ENCODE measurements at places on chromosomes 3 and 15. TPM values are rescaled to one million over a fixed set of nuclear protein-coding genes. Genes with fewer than 3 reads are reported as not detected.

The DYNLT2B gene
- 12.3 TPM for total RNA-seq

The KIF23 gene
- total RNA-seq: 32.8 TPM

The MST1R gene
- 1.0 TPM for total RNA-seq

The RBM6 gene
- total RNA-seq: 43.2 TPM

The RBP2 gene
- total RNA-seq: not detected

The CLDN11 gene
- 227 TPM for total RNA-seq

The PLAAT1 gene
- 0.26 TPM for total RNA-seq

The LRRN1 gene
- total RNA-seq: not detected

The HCN4 gene
- not detected for total RNA-seq

The SENP8 gene
- 2.2 TPM for total RNA-seq

The NOX5 gene
- total RNA-seq: under 0.01 TPM

The RASGRP1 gene
- 0.04 TPM for total RNA-seq

The C3orf22 gene
- not detected for total RNA-seq

The ERICH6 gene
- total RNA-seq: not detected

The A4GNT gene
- total RNA-seq: not detected

The SLC25A36 gene
- 60.3 TPM for total RNA-seq

The TRPC1 gene
- 15.0 TPM for total RNA-seq

The LIPH gene
- 0.07 TPM for total RNA-seq

The NUP210 gene
- total RNA-seq: 1.1 TPM

The HHATL gene
- total RNA-seq: not detected

The ONECUT1 gene
- not detected for total RNA-seq

The RGMA gene
- not detected for total RNA-seq

The SUSD5 gene
- total RNA-seq: 3.8 TPM

The RPL4 gene
- 3,835 TPM for total RNA-seq

The CSTA gene
- total RNA-seq: not detected

The MYZAP gene
- total RNA-seq: 7.4 TPM

The SLC2A2 gene
- total RNA-seq: not detected

The SLC12A1 gene
- not detected for total RNA-seq

The CRABP1 gene
- total RNA-seq: not detected

The CFAP161 gene
- 0.78 TPM for total RNA-seq

The DUOX2 gene
- not detected for total RNA-seq

The KATNBL1 gene
- 61.0 TPM for total RNA-seq

The ZNF385D gene
- 0.79 TPM for total RNA-seq

The TMEM40 gene
- total RNA-seq: not detected

The TRH gene
- not detected for total RNA-seq

The GRK7 gene
- total RNA-seq: not detected

The SPINK8 gene
- total RNA-seq: not detected

The IL20RB gene
- total RNA-seq: 0.42 TPM

The ACOX2 gene
- 1.8 TPM for total RNA-seq

The ITIH4 gene
- 0.49 TPM for total RNA-seq

The WDR72 gene
- total RNA-seq: not detected

The KCNAB1 gene
- 0.40 TPM for total RNA-seq

The ARGFX gene
- total RNA-seq: not detected

The ADCY5 gene
- 0.07 TPM for total RNA-seq

The MYO5C gene
- total RNA-seq: 6.9 TPM

The ABTB1 gene
- total RNA-seq: 5.8 TPM

The ASB14 gene
- total RNA-seq: not detected

The ARHGAP31 gene
- 24.0 TPM for total RNA-seq

The RAP2B gene
- 54.0 TPM for total RNA-seq

The FMN1 gene
- total RNA-seq: 0.04 TPM

The TCF12 gene
- 62.6 TPM for total RNA-seq

The IL16 gene
- 0.20 TPM for total RNA-seq

The PLA2G4E gene
- not detected for total RNA-seq

The REC114 gene
- total RNA-seq: not detected

The PTH1R gene
- 0.40 TPM for total RNA-seq

The SMCO1 gene
- total RNA-seq: not detected

The TMC3 gene
- not detected for total RNA-seq

The CA12 gene
- total RNA-seq: 2.0 TPM
